ENCODE measurements at places on chromosomes 6 and 20. TPM values are rescaled to one million over a fixed set of nuclear protein-coding genes. Genes with fewer than 3 reads are reported as not detected.
A peak's percentile ranks its signal among the peaks of the same experiment; 100 is the strongest.

GRCh38 chr6:168101590-168102314, 22.7 kb upstream of the FRMD1 start:
- DNase-seq, result no peak

DNA sequence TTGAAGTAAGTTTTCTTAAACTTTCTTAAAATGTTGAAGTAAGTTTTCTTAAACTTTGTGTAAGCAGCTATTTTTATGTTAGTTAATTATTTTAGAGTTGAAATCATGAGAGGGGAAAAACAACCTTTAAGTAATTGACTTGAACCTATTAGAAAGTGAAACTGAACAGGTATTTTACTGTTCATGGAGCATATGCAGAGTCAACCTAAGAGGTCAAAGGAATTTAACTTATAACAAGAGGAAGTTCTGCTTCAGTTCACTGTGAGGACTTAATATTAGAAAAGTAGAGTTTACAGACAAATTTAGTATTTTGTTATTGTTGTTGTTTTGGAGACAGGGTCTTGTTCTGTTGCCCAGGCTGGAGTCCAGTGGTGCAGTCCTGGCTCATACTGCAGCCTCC, 38.0 kb downstream of the CDYL start:
- no peak for DNase-seq

DNA sequence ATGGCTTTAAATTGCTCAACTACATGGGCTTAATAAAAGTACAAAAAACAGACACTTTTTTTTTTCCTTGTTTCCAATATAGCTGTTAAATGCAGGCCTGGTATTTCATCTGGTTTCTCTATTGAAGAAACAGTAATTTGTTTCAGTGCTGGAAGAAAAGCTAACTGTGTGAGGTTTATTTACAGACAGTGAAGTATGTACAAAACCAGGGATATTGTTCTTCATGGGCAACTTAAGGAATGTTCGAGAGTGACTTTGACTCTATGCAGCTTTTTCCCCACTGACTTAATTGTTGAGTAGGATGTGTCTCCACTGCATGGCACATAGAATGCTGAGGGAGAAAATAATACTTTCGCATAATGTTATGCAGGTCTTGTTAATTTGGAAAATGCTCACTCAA, 31.0 kb upstream of the PRL start:
- DNase-seq, result no peak

DNA sequence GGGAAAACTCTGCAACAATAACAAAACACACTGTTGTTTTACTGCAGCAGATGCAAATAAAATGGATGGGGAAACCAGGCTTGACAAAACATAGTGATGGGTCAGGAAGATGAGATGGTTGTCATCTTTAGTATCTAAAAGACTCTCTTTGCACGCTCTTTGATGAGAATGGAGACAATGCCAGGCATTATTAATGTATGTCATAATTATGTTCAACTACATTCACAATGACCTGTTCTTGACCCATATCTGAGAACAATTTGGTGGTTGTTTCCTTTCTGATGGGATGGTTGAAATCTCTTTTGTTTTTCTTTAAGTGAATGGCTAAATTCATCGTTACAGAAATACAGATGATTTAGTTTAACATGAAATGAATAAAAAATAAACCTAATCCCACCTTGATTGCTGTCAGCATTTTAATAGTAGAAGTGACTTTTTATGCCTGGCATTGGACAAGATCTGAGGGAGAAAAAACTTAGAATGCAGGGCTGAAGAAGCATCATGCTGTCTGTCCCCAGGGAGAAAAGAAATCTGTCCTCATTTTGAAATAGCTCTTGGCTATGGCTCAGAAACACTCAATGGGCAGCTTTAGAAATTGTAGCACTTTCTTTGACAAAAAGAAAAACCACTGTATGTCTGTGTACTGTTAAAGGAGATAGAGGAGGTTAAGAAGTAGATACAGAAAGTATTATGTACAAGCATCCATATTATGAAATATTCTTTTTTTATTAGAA, 12.4 kb upstream of the GRIK2 start:
- no peak for DNase-seq

- peak; percentile 86 for DNase-seq
These were observed at the start of gene ANKRD6 for GRCh38 chr6:89432875-89433251. Gene ANKRD6, plus strand, starts transcription at chr6:89433152. Its CDS starts 133,825 bp downstream, at chr6:89566977.

DNA sequence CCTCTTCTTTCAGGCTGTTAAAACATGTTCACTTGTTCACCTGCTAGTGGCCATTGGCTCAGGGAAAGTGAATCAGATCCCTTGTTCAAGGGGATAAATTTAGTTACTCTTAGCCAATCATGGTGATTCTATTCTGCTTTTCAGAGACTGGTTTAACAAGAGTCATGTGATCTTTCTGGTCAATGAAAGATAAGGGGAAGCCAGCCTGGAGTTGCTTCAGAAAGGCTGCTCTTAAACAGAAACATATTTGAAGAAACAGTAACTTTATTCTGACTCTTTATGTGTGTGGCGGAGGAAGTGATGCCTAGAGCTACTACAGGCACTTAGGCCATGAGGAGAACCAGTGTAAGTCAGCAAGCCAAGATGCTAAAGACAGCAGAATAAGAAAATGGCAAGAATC, 28.1 kb upstream of the AHI1 start:
- DNase-seq, result no peak

- DNase-seq, result no peak
These were observed 675 bp downstream of the DSTN start for GRCh38 chr20:17570347-17571152.

- no peak for DNase-seq
These were observed 10.8 kb upstream of the PBOV1 start for GRCh38 chr6:138229072-138229471.

GRCh38 chr6:36127462-36128016, 2.8 kb upstream of the MAPK13 start:
- DNase-seq, result no peak

GRCh38 chr6:117444600-117444999, 18.9 kb upstream of the ROS1 start:
- DNase-seq, result no peak

Gene DEFB132
- not detected for total RNA-seq

Gene GNAS-AS1
- 2.5 TPM for total RNA-seq

Gene EDEM2
- total RNA-seq, result 33.5 TPM

Gene FAM162B
- total RNA-seq, result not detected
